GM23248 (cell line): ENCODE measurements at places on chromosomes 1 and 21.
A peak's percentile ranks its signal among the peaks of the same experiment; 100 is the strongest.

- DNase-seq, result no peak
Observed at GRCh38 chr1:12170263-12170671, 3.5 kb downstream of the TNFRSF1B start.

- DNase-seq, result peak; percentile 76
Observed at GRCh38 chr1:215566556-215567490, at the start of gene KCTD3. TSS of gene KCTD3 (plus strand) at chr1:215567304. CDS start at chr1:215567686, 382 bp downstream.

DNA sequence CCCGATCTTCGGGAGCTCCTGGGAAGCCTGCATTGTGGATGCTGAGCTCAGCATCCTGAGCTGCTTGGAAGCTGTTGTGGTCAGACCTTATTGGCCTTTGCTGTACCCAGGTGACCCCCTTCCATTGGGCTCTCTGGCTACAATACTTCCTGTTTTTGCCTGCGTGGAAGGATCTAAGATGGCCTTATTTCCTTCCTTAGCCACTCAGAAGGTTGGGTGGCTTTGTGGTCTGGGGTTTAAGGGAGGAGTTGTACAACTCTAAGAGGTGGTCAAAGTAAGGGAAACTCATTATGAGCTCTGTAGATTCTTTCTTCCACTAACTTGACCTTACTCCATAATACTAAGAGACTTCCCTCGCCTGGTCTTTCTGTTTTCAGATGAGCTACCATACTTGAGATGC is 17.7 kb downstream of the PFKFB2 start:
- no peak for DNase-seq

DNA sequence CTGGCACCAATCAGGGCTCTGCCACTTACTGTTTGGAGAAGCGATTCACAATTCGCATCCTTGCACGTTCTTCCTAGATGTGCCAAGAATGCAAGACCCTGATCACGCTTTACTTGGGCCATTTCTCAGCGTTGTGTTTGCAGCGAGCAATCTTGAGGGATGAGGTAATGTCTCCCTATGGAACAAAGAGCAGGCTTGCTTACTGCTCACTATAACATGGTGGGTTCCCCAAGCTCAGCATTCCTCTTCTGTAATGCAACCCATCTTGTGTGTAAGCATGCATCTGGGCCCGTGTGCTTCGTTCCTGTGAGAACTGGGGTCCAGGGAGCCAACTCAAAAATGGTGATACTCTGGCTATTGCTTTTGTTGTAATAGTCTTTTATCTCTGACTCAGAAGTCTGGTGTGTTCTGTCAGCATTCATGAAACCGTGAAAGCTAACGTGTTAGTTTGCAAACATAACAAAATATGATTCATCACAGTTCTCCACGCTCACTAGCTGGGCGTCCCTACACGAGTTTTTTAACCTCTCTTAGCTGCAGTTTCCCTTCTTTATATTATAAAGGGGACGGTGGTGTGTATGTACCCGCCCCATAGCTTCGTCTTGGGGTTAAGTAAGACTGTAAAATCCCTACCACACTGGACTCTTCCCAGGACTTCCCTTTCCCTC is 33.3 kb downstream of the DNTTIP2 start:
- DNase-seq, result peak; percentile 95

GRCh38 chr1:244755673-244756072 is 79.8 kb upstream of the COX20 start:
- no peak for DNase-seq

- peak; percentile 72 for DNase-seq
Observed at GRCh38 chr1:21782349-21782867, 541 bp downstream of the USP48 start.

DNA sequence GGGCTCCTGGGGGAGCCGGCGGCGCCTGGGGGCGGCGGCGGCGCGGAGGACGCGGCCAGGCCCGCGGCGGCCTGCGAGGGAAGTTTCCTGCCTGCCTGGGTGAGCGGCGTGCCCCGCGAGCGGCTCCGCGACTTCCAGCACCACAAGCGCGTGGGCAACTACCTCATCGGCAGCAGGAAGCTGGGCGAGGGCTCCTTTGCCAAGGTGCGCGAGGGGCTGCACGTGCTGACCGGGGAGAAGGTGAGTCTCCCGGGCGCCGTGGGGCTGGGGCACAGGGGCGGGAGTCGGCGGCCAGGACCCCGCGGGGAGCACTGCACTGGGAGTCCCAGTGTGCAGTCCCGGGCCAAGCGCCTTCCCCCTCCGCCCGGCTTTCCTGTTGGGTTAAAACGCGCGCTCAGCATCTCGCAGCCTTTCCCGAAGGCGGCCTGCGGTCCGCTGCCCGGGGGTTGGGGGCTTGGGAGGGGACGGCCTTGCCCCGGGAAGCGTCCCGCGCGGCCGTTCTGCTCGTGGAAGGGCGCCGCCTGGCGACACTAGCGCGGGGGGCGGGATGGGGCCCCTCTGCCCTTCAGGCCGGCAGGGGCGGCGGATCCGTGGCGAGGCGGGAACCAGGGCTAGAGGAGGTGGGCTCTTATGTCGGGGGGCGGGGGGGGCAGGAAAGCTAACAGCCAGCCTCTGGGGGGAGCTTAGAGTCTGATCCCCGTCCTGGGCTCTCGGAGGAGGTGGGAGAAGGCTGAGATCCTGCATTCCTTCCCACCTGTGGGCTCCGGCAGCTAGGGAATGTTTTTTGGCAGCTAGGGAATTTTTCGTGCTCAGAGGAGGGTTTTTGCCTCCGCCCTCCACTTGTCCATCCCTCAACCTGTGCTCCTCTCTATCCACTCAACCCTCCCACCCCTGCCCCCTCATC is 1.1 kb downstream of the HUNK start:
- DNase-seq, result peak; percentile 67

DNA sequence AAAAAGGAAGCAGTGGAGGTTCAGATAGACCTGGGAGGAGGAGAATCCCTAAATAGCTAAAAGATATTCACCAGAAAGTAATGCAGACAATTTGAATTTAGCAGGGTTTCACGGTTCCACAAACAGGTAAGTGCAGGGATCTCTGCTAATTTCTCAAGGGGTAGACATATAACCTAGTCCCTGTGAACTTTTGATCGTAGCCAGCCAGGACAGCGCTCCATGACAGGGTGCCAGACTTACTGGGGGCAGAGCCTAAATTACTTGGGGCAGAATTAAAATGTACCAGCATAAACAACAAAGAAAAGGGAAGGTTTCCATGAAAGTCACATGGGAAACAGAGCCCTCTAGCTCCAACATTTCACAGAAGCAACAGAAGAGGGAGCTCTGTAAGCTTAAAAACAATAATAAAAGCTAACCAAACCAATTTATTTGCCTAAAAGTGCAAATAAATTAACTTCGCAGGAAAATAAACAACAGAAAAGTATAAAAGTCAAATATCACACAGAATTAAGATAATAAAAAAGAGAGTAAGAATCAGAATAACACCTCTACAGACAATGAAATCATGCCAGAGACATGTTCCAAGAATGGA is 198.3 kb downstream of the DUSP10 start:
- peak; percentile 70 for DNase-seq
